ENCODE measurements at places on chromosomes 4 and X.

GRCh38 chrX:119734897-119735339, 23.5 kb upstream of the SOWAHD start:
- ATAC-seq, result peak; percentile 42

- no peak for ATAC-seq
Measured at GRCh38 chr4:58602022-58602421, 1491.8 kb upstream of the IGFBP7 start.

DNA sequence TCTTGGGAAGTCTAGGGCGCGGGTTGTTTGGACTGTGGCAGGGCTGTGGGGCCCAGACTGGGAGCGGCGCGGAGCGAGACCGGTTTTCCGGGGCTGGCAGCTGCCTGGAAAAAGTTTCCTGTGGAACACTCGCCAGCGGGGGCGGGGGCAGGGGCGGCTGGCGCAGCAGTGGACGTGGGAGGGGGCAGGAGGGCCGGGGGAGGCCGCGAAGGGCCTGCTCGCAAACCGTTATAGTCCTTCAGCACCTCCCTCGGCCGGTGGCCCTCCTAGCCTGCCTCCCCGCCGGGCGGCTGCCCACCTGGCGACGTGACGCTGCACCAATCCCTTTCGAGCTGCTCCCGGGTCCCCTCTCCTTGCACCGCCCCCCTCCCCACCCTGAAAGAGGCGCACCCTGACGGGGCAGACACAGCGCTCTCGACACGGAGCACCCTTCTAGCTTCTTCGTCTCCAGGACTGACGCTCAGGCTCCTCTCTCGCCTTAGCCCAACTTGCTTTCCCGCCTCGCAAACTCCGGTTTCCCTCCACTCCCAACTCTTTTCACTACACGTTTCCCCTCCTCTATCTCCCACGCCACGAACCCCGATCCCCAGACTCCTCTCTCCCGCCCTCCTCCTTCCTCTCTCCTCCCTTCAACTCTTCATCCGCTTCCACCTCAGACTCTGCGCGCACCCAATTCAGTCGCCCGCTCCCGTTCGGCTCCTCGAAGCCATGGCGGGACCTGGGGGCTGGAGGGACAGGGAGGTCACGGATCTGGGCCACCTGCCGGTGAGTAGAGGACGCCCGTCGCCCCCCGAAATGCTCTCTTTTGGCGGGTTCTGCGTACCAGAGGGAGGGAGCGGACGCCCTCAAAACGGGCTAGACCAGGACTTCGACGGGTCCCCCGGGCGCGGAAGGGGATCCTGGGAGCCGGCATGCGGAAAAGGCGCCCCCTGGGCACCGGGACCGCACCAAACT, at the start of gene NRK:
Gene NRK (plus strand): TSS at position 402 of the 954 bp plus-strand sequence. CDS start 307 bp downstream, at position 709.
- ATAC-seq, result peak; percentile 46

GRCh38 chr4:168771251-168771650, 238.8 kb downstream of the CBR4 start:
- ATAC-seq, result no peak

DNA sequence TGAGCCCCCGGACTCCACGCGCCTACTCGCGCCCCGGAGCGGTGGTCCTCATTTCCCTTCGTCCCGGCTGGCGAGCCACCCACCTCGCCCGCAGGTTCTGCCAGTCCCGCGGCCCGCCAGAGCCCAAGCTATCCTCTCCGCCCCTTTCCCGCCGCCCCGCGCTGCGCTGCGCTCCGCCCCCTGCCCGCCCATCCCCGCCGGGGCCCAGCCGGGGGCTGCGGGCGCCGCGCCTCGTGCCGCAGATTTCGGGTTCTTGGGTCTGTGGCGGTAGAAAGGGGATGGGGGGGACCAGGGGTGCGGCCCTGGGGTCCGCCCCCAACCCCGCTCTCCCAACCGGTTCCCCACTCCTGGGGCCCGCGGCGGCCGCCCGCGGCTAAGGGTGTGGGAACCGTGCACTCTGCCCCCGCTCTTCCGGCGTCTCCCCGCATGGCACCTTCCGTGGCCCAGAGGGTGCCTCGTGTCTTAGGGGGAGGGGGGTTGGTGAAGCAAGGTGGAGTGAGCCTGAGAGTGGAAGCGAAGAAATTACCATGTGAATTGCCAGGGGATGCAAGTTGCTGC, 650.8 kb upstream of the DIPK2B start:
- ATAC-seq, result peak; percentile 43

GRCh38 chrX:27924261-27924660, 57.0 kb downstream of the DCAF8L1 start:
- no peak for ATAC-seq

- ATAC-seq, result no peak
Measured at GRCh38 chr4:3869661-3870566, 103.7 kb downstream of the ADRA2C start.

- no peak for ATAC-seq
Measured at GRCh38 chr4:38531141-38531727, 132.8 kb upstream of the KLF3 start.

DNA sequence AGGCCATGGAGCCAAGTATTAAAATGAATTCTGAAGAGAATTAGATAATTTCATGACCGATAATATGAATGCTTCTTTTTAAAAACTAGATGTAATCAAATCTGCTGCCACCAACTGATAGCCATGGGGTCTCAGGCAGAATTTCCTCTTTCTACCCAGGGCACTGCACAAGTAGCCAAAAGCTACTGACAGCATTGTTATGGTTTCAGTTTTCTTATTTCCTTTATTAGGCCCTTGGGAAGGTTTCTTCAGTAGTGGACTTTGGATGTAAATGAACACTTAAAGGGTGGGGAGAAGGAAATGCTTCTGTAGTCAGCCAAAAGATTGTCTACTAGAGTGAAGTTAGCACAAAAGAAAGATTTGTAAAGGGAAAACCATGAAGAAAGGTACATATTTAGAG, 686.0 kb downstream of the ADGRL3 start:
- no peak for ATAC-seq

DNA sequence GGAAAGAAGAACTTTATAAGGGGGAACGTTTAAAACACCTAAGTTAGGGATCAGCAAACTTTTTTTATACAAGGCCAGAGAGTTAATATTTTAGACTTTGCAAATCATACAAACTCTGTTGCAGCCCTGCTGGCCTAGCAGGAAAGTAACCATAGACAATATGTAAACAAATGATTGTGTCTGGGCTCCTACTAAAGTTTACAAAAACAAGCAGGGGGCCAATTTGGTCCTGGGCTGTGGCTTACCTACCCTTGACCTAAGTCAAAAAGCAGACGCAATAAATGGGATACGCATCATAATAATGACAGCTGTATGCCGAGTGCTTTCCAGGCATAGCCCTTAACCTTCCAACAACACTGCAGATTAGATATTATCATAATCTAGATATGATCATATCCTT, 4.9 kb downstream of the TASL start:
- ATAC-seq, result no peak

Measured in gastroesophageal sphincter (tissue), 4 donors.